Cardiac septum (tissue), 1 donor: ENCODE measurements at places on chromosomes 6 and 20. TPM values are rescaled to one million over a fixed set of nuclear protein-coding genes. Genes with fewer than 3 reads are reported as not detected.

Gene SNAP25
- 1.2 TPM for total RNA-seq

Gene C20orf202
- total RNA-seq: 0.13 TPM

Gene PI16
- 11.9 TPM for total RNA-seq

Gene CCDC170
- 0.38 TPM for total RNA-seq

- no peak for DNase-seq
These were observed 42.0 kb upstream of the LY86 start for GRCh38 chr6:6546318-6547109.

- DNase-seq: no peak
These were observed 55.9 kb downstream of the BCAS4 start for GRCh38 chr20:50850721-50851286.

DNA sequence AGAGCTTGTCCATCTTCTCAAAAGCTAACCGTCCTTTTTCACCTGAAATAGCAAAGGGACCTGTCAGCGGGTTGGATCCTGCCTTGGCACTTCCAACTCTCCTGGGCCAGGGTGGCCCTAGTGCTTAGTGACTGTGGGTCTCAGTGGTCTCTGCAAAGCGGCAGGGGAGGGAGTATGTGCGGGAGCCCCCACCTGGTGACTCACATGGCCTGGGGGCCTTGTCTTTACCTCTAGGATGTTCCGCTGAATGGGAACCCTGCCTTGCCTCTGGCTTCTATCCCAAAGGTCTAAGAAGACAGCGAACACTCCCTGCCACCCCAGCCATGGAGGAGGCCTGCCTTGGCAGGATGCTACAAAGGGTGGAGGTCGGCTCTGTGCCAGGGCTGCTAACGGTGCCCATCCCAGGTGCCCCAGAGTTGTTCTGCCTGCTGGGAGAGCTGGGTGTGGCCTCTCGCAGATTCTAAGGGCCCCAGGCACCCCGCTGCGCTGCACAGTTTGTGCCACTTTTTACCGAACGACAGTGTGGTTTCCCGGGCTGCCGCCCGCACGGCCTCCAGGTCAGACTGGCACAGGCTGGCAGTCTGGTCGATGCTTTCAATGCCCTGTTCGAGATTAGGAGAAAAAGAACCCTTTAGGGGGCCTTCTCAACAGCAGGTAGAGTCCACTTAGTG is 77.2 kb downstream of the PTPN1 start:
- DNase-seq: no peak

DNA sequence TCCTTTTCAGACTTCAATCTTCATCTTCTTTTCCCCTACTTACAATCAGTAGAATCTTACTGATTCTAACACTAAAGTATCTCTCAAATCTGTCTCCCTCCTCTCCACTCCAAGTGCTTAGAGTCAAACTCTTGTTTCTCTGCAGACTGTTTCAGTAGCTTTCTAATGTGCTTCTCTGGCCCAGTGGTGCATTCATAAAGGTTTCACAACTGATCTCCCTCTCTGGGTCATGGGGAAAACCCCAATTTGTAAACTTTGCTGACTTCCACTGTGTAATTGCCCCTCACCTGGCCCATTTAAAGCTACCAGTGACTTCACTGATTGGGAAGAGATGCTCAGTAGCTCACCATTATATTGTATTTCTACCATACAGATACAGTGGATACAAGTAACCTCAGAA is 183.6 kb downstream of the FAXC start:
- DNase-seq: no peak

GRCh38 chr20:12093057-12093796 is 175.5 kb downstream of the BTBD3 start:
- DNase-seq: no peak

DNA sequence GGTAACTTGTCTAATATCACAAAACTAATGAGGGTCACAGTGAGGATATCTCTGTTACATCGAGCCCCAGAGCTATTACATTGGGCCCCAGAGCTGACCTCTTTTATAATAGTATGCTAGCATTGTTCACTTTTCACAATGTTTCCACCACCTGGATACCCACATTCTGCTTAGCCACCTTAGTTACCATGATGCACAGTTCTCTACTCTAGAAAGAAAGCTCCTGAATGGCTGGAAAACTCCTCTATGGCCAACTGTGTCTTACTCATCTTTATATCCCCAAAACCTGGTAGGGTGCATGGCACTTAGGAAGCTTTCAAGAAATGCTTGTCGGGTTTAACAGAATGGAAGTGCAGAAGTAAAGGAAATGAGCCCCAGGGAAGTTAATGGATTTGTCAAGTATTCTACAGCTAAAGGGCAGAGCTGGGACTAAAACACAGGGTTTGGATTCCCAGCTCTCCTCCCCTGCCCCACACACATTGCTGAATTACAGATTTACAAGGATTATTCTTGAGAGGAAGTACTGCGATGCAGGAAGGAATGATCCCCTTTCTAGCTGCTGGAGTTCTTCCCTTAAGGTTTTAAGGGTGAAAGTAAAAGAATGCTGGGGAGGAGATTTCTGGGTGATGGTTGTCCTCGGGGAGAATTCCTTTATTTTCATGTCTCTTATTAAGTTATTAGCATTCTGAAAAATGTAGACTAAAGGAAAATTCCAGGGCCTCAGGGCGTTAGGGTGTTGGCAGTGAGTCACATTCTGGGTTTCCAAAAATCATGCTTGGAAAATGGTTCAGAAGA is 16.1 kb upstream of the HINT3 start:
- DNase-seq: no peak

DNA sequence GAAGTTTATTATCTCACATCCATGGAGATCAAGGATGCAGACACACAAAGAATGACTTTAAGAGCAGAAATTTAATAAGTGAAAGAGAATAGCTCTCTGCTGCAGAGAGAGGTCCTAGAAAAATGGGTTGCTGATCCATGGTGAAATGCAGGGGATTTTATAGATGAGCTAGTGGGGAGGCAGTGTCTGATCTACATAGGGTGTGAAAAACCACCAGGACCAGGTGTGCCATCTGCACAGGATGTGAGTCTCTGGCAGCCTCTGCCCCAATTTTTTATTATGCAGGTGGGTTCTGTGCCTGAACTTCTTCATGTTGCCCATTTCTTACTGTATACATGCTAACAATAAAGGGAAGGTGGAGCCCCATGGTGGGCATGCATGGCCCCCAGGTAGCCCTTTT is 19.9 kb upstream of the NANP start:
- DNase-seq: no peak

DNA sequence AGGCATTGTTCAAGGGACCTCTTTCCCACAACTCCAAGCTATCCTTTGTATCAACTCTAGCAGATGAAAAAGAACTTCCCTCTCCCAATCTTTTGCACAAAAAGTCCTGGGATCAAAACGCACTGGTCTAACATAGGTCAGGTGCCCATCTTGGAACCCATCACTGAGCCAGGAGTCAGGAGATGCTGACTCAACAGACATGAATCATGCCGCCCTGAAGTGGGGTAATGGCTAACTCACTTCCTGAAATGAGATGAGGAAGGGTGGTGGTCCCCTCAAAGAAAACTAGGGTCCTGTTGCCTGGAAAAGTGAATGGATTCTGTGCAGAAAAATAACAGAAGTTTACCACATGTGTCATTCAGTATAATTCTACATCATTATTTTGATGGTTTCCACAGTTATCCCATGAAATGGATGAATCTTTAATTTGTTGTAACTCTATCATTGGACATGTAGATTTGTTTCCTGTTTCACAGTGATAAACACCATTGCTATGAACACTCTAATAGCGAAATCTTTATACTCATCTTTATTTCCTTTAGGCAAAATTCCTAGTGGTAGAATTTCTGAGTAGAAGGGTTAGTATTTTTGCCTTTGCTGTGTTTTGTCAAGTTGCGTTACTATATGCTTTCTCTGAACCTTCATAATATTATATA is 151.3 kb downstream of the SLC16A10 start:
- DNase-seq: no peak

- DNase-seq: no peak
These were observed 94.6 kb downstream of the PSMG4 start for GRCh38 chr6:3353213-3353903.
